ENCODE measurements at places on chromosomes 1 and 21. TPM values are rescaled to one million over a fixed set of nuclear protein-coding genes. Genes with fewer than 3 reads are reported as not detected.

ATP1B1 gene
- 9.4 TPM for total RNA-seq

FAM20B gene
- 47.6 TPM for total RNA-seq

LDLRAD1 gene
- not detected for total RNA-seq

OR2L8 gene
- not detected for total RNA-seq

NGF gene
- total RNA-seq = 27.1 TPM

GNL2 gene
- 53.6 TPM for total RNA-seq

RNU1-3 gene
- under 0.01 TPM for total RNA-seq

LRRC38 gene
- total RNA-seq = not detected

SLC44A3 gene
- total RNA-seq = 1.6 TPM

OR2L13 gene
- not detected for total RNA-seq
